ENCODE measurements at places on chromosomes 5 and 9.

GRCh38 chr5:121296356-121296755 is 555.3 kb upstream of the FTMT start:
- no peak for DNase-seq

- no peak for DNase-seq
Observed at GRCh38 chr9:93406371-93406770, 45.1 kb upstream of the FAM120A start.

- DNase-seq = no peak
Observed at GRCh38 chr9:85276741-85277140, 465.0 kb downstream of the AGTPBP1 start.

DNA sequence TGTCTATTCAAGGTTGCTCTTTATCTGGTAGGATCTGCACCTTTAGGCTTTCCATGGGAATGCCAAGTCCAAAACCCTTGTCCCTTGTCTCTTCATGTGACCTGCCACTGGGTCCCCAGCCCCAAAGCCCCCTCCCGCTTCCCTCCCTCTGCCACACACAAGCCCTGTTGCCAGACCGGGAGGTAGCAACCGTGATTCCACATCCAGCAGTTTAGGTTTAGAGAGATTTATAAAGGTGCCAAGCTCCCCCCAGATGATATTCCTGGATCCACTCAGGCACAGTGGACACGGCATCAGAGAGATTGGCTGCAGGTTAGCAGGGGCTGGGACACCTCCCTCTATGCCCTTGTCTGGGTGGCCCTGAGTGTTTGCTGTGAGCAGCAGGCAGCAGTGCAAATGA is 504.7 kb downstream of the CCDC171 start:
- DNase-seq = no peak

DNA sequence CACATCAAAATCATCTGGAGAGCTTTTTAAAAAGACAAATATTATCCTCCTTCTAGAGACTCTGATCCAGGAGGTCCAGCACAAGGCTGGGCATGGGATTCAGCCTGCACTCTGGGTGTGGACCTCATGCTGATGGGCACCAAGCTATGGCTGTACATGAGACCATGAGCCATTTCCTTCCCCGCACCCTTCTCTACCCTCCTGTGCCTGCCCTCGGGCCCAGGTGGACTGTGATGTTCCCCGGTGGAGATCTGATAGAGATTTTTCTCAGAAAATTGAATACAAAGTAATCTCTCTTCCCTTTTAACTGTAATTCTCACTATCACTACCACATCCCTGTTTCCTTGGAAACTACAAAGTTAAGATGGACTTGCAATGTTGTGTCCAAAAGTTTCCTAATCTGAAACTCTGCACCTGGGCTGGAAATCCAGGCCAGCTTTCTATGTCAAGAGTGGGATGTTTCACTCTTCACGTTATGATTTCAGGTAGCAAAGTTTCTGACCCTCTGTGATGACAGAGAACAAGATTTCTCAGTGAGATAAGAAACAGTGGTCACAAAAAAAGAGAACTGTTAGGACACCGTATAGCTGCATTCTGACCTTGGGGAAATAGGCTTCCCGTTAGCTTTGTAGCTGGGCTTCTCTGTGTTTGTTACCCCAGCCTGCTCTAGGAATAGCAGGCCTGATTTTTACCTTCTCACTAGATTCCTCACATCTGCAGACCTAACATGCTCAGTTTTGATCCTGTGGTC is 11.5 kb downstream of the SFXN1 start:
- DNase-seq = no peak

- DNase-seq = peak; percentile 62
Observed at GRCh38 chr5:75037106-75037505, 15.3 kb downstream of the GCNT4 start.

GRCh38 chr9:118563677-118564076 is 805.6 kb downstream of the BRINP1 start:
- DNase-seq = no peak

GRCh38 chr5:2916076-2916682 is 164.7 kb upstream of the IRX2 start:
- DNase-seq = no peak

GRCh38 chr5:29114331-29114768 is 2076.0 kb upstream of the CDH9 start:
- no peak for DNase-seq

GRCh38 chr5:119095611-119096010 is 24.7 kb downstream of the DMXL1 start:
- DNase-seq = no peak

- peak; percentile 72 for DNase-seq
Observed at GRCh38 chr5:132466433-132467286, 23.9 kb downstream of the IRF1 start.

- DNase-seq = no peak
Observed at GRCh38 chr5:155919126-155919525, 407.8 kb upstream of the SGCD start.

DNA sequence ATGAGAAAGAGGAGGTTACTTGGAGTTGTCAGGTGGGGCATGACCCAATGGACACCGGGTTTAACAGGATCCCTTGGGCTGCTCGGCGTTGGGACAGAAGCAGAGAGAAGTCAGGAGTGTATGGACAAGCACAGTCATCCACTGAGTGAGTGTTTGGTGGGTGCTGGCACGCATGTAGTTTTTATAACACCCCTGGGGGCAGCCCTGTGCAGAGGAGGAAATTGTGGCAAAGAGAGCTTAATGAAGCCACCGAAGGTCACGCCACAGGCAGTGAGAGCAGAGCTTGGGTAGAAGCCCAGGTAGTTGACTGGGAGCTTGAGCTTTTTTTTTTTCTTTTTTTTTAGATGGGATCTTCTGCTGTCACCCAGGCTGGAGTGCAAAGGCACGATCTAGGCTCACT is 43.2 kb upstream of the IER5L start:
- DNase-seq = no peak

DNA sequence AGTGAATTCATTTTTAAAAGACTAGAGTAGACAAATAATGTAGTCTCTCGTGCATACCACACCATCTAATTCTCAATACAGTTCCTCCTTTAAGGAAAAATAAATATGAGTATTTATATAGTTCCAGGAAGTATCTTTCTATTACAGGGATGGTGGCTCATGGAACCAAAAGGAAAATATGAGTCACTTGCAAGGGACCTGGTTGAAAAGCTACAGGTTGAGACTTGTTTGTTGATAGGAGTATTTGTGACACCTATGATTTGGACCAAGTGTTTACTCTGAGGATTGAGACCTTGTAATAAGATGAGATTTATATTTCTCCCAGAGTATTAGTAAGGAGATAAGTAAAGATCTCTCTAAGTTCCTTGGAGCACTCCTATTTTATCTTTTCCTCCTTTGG is 67.4 kb downstream of the CDO1 start:
- DNase-seq = no peak

DNA sequence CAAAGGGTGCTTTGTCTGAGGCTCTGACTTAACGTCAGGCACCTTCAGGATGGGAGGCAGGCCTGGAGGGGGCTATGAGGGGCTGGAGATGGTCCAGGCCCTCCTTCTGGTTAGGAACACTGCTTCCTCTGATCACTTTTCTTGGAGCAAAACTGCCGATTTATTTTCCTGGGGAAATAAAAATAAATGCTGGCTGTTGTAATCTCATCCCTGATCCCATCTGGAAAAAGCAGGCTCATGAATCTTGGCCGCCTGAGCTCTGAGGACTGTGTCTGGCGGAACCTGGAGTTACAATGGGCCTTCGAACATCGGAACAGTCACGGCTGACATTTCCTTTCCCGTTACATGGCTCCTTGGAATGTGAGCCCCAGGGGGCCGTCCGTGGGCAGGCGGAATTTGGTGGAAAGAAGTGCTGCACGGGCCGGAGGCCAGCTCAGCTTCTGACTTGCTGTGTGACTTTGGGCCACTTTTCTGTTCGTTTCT is 157.8 kb downstream of the RGS3 start:
- no peak for DNase-seq

GRCh38 chr5:179326122-179326927 is 18.9 kb downstream of the ADAMTS2 start:
- DNase-seq = no peak

DNA sequence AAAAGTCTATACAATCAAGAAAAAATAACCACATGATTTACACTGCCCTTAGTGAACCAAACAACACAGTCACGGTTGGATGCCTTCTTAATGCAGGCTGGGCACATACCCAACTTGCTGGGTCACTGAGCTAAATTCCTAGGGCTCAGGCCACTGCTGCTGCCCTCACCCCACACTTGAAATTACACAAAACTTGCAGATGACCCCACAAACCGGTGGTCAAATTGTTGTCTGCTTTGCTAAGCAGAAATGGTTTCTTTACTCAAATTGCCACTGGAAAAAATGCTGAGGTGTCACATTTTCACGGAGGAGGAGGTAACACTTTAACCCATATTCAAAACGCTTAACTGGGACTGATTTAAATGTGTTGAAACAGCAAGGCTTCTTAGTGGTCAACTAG is 62.4 kb downstream of the HMHB1 start:
- DNase-seq = no peak

- DNase-seq = no peak
Observed at GRCh38 chr9:105716146-105716545, 21.8 kb downstream of the TMEM38B start.

GRCh38 chr9:137194388-137194787 is 5.9 kb downstream of the SSNA1 start:
- no peak for DNase-seq

DNA sequence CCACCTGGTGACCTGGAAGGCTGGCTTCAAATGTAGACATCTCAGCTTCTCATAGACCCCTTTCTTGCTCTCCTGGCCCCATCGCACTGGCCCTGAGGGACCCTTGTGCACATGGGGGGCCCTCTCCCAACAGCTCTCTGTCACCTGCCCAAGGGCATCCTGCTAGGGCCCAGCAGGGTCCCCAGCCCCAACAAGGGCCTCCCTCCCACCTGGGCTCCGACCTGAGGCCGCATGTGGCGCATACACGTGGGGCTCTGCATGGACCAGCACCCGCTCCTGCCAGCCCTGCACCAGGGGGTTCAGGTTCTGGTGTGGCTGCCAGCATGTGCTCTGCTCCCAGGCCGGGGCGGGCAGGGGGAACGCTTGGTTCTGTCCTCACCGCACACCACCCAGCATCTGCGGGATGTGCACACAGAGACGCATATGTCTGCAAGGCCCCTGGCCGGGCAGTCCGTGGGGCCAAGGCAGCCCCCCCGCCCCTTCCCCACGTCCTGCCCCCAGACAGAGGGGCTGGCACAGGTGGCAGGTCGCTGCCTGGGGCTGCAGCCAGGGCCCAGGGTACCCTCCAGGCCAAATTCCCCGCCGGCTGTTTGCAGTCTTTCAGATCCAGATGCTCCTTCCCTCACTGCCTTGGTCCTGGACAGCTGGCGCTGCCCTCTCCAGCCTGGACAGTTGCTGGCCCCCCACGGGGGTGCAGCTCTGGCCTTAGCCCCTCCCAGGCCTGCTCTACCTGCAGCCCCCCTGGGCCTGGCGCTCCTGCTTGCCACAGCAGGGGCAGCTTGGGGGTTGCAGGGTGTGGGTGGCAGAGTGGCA is 17.9 kb upstream of the NRARP start:
- DNase-seq = no peak
